Fibroblast of skin of left biceps (primary cell): ENCODE measurements at places on chromosomes 11 and 22.
A peak's percentile ranks its signal among the peaks of the same experiment; 100 is the strongest.

DNA sequence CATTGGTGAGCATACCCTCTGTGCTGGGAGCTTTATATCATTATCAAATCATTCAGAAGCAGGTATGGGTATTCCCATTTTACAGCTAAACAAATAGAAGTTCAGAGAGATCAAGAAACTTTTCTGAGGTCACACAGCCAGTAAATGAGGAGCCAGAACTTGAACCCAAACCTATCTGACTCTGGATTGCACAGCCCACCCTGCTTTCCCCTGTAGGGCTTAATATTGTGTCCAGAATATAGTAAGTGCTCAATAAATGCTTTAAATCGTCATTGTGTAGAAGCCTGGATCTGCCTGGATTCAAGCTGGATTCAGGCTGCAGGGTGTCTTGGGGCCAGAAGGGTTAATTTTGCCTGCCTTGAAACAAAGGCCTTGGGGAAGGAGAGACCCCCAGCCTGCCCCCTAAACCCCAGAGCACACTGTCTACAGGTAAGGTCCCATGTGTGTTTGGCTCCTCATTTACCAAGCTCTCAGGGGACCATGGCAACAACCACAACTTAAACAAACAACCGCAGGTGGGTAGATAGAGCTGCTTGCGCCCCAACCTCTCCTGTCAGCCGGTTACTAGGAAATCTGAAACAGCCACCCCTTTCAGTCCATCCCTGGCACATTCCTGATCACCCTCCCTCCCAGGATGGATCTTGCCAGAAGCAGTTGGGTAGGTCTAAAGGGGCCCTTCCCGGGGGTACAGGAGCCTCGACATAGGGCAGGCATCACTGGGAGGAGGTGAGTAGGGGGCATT lies 3.0 kb upstream of the SEC14L3 start:
- no peak for DNase-seq

DNA sequence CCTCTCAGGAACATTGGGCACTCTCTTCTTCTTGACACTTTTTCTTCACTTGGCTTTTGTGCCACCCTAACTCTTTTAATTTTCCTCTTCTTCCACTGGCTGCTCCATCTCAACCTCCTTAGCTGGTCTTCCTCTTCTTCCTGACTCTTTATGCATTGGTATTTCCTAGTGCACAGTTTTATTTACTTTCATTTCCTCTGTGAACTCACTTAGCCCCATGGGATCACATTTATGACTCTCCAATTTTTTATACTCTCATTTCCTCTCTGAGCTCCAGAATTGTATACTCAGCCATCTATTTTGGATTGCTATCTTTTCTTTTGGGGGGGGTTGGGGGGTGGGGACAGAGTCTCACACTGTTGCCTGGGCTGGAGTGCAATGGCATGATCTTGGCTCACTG lies 38.5 kb upstream of the LARGE1 start:
- DNase-seq = no peak

DNA sequence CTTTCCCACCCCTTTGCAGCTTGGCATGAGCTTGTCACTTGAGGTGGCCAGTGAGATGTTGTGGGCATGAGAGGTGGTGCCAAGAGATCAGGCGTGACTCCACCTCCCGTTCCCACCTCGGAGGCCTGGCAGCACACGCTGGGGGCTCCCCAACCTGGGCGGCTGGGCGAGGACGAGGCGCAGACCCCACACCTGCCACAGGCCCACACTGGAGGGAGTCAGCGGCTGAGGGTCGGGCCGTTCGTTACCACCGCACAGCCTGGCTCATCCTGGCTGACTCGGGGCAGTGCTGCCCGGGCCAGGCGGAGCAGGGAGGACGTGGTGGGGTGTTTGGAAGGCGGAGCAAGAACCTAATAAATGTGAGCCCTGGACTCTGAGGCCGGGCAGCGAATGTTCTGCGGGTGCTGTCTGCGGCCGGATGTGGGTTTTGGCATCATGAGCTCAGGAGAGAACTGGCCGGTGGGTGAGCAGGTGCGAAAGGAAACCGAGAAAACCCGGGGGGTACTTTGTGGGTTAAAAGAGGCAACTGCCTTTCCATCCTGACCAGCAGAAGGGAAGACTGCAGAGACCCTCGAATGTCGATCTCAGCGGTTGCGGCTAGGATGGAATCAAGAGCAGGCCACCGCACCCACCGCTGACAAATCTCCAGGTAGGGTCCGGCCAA lies 10.2 kb upstream of the IFITM3 start:
- no peak for DNase-seq

DNA sequence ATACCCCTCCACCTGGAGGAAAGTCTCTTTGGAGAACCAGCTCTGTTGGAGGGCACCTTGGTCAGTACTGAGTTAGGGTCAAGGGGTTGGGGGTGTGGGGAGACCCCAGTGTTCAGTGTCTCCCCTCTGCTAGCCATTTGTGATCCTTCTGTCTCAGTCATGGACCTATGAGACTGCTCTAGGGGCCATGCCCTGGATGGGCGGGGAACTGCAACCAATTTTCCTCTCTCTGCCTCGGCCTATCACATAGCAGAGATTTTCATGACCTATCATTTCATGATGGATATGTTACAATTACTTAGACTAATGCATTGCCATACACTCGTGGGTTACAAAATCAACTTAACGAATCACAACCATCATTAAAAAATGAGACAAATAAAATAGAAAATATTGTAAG lies 7.4 kb downstream of the OTOG start:
- DNase-seq = no peak

GRCh38 chr22:46892866-46893265 lies 130.4 kb downstream of the TBC1D22A start:
- DNase-seq = no peak

DNA sequence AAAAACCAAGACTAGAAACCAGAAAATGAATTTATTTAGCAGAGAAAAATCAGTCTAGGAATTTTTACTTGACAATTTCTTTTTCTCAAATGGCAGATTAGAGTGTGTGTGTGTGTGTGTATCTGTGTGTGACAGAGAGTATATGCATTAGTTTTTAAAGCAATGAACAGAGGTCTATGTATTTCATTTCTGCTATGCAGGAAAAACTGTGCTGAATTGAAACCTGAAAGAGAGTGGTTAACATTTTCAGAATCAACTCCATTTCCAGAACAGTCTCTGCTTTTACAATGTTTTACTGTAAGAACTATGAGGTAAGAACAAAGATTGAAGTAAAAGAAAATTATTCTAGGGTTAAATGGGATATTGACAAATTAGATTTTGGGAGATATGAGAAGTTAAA lies 114.8 kb downstream of the GRM5 start:
- no peak for DNase-seq

DNA sequence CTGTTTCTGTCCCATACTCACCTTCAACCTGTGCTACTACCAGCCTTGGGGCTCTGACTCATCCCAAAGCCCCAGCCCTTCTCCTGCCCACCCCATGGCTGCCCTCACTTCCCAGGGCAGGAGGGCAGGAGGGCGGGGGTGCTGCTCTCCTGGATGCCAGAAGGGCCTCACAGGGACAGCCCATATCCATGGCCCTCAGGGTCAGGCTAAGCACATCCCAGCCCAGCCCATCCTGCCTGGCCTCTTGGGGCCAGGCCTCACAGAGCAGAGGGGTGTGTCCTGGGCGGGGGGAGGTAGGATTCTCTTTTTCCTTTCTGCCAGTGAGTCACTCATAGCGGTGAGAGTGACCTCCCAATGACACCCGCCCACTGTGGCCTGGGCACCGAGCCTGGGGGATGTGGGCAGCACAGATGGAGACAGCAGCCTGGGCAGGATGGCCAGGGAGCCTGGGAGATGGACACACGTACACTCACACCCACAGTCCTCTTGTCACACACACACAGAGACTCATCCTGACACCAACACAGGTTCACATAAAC lies 2.4 kb downstream of the LTBP3 start:
- DNase-seq = no peak

- DNase-seq = no peak
Observed at GRCh38 chr11:70323806-70324205, 53.3 kb downstream of the PPFIA1 start.

- DNase-seq = no peak
Observed at GRCh38 chr22:37277384-37277783, 4.9 kb upstream of the CYTH4 start.

GRCh38 chr11:72831521-72832300 lies 17.5 kb downstream of the ATG16L2 start:
- no peak for DNase-seq

DNA sequence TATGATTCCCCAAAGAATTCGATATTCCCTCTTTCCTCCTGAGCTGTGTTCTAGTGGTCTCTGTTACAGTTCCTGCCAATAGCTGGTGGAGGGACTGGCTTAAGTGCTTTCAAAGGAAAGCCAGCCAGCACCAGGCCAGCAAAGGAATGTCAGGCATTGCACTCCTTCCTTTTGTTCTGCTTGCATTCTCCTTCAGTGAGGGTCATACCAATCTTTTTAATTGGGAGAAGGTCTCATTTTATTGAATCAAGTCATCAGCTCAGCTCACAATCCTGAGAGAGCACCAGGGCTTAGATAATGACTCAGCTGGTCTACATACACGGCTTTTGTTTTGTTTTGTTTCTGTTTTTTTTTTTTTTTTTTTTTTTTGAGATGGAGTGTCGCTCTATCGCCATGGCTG lies 222.9 kb downstream of the NAV2 start:
- peak; percentile 62 for DNase-seq

DNA sequence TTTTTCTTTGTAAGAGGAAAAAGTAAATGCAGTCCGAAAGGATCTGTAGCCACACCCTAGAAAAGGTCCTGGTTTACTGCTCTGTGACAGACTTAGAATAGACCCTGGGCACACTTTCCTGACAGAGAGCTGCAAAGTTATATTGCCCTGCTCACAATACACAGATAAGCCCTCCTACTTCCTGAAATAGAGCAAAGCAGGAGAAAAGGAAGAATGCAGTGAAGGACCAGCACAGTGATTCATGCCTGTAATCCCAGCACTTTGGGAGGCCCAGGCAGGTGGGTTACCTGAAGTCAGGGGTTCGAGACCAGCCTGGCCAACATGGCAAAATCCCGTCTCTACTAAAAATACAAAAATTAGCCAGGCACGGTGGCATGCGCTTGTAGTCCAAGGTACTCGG lies 2.2 kb downstream of the CYB561A3 start:
- no peak for DNase-seq

- DNase-seq = no peak
Observed at GRCh38 chr22:31958625-31959239, 14.4 kb downstream of the YWHAH start.

- DNase-seq = peak; percentile 34
Observed at GRCh38 chr11:117384045-117384444, 56.4 kb downstream of the CEP164 start.

- no peak for DNase-seq
Observed at GRCh38 chr22:38489561-38490145, 16.5 kb downstream of the DDX17 start.

DNA sequence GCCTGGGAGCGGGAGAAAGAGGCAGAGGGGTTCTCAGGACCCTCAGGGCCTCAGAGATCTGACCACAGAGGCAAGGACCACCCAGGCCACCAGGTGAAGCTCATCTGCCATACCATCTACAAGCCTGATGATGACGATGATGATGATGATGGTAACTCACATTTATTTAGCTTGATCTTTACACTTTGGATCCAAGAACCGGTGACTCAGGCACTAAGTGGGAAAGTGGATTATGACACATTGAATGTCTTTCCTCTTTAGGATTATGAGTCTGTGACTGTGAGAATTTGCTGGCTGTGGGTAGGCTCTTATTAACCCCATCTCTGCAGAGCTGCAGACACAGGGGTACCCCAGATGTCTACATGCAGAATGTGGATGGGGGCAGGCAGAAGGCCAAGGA lies 110.3 kb downstream of the DSCAML1 start:
- DNase-seq = no peak

DNA sequence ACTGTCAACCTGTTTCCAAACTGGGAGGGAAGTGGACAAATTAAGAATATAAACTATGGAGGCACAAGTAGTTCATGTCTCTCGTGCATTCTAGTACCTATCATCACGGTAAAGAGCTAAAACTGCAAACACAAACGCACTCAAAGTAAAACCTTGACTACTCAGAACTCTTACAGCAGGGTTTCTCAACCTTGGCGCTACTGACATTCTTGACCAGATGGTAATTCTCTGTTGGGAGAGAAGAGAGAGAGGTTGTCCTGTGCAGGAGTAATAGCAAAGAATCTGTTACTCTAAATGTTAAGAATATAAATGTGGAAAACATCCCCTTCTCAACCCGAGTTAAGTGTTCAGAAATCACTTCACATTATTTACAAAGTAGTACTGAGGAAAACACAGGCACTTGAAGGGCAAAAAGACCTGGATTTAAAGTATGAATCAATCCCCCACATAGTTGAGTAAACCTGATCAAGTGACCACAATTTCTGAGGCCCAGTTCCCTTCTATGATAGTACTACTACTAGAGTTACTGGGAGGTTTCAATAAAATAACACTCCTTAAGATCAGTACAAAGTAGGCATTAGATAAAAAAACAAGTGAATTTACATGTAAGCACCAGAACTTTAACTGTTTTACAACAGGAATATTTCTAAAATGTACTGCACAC lies 73.1 kb upstream of the ARHGAP32 start:
- no peak for DNase-seq

- no peak for DNase-seq
Observed at GRCh38 chr11:29962243-29962642, 54.6 kb downstream of the KCNA4 start.

GRCh38 chr22:32859743-32860142 lies 58.2 kb downstream of the TIMP3 start:
- DNase-seq = no peak

DNA sequence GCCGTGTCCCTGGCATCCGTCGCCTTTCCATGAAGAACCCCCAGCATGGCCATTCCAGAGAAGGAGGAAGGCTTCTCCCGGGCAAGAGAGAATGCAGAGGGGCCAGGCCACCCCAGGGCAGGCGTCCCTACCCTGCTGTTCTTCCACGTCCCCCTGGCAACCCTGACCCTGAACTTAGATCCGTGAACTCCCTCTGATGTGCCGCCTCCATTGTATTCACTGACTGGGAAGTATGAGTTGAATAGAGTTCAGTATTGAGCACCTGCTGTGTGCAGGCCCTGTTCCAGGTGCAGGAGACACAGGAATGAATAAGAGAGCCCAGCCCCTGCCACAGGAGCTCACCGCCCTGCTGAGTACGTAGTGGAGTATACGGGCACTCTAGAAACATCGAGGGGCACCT lies 29.1 kb upstream of the RELT start:
- no peak for DNase-seq

GRCh38 chr11:31645747-31646146 lies 136.2 kb downstream of the ELP4 start:
- DNase-seq = peak; percentile 73

DNA sequence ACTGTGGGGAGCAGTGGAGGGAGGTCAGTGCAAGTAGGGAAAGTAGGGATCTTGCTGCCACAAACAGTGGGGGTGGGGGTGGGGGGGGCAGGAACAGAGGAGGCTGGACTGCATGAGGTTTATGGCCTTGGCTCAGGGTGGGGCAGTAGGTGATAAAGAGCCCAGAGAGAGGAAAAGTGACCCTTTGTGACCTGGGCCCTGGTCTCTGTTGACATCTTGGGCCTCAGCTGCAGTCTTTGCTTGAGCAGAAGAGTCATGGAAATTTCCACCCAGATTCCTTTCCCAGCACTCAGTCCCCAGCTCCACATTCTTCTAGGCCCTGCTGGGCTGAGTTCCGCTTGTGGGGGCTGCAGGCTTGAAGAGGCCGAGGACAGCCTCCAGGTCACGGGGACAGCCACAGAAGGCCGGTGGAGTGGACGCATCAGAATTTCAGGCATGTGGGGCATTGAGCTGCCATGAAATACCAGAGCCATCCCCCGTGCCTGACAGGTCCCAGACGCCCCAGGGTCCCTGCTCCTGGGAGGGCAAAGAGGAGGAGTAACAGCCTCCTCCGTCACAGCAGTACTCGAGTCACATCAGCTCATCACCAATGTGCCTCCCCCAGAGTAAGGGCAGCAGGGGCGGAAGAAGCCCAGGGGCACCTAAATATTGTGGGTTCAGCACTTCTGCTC lies 9.7 kb upstream of the MALAT1 start:
- DNase-seq = no peak
